Stimulated activated CD4-positive, alpha-beta T cell treated with anti-CD3 and anti-CD28 coated beads, Interleukin-15, amount 100 ng/mL, for 48 hours (primary cell): ENCODE measurements at places on chromosomes 1 and 21.

- DNase-seq: no peak
Measured at GRCh38 chr1:5901150-5901549, 91.1 kb downstream of the NPHP4 start.

GRCh38 chr1:77065693-77066342, 153.4 kb downstream of the PIGK start:
- no peak for DNase-seq

DNA sequence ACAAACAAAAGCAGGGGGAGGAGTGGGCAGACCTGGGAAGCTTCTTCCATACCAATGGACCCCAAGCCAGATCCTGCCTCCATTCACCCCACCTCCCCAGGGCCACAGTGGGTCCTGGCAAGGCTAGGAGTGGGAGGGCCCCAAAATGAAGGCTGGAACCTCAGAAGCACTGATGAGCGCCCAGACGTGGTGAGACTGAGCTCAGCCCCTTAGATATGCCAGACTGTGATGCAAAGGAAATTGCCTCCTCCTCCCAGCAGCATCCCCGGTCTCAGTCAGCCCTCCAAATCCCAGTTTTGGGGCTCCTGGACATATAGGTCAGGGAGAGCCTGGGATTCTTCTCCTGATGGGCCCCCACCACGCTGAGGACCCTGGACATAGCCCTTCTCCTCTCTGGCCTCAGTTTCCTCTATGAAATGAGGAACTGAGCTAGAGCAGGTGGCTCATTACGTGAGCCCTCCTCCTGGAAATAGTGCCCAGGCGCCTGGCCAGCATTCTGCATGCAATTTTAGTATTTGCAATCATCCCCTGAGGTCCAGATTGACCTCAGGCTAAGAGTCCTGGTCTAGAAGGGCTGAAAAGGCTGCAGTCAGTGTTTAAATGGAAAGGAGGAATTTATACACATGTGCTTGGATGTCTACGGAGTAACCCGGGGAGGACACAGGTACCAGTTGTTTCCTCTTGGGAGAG, 33.5 kb downstream of the RHBG start:
- no peak for DNase-seq

DNA sequence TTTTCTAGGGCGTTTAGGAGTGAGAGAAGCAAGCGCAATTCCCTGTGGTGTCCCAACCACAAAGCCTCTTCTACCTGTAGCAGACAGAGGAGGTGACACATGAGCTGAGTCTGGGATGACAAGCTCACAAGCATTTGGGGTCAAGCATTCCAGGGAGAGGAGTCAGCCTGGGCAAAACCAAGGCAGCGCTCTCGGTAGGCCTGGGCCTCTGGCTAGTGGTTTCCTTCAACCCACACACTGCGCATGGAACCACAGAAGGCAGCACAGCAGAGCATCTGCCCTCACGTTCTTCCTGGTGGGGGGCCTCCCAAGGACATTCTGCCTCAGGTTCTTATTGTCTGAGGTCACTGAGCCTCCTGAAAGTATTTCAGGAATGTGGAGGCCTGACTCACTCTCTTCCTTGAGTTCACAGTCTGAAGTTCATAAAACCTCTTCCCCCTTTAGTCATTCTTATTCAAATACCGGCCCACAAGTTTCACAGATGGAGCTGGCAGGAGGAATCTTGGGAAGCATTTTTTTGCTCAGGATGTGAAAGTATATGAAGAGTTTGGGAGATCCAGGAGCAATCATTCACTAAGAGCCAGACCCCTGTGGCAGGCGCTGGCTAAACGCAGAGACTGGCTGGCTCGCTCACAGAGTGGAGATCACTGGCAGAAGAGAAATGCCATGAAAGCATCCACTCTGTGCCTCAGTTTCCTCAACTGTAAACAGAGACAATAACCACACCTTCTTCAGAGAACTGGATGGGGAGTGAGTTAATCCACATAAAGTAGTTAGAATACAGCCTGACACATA, 26.8 kb downstream of the CCN1 start:
- no peak for DNase-seq

GRCh38 chr1:230788561-230789275, 41.5 kb downstream of the CAPN9 start:
- DNase-seq: no peak

DNA sequence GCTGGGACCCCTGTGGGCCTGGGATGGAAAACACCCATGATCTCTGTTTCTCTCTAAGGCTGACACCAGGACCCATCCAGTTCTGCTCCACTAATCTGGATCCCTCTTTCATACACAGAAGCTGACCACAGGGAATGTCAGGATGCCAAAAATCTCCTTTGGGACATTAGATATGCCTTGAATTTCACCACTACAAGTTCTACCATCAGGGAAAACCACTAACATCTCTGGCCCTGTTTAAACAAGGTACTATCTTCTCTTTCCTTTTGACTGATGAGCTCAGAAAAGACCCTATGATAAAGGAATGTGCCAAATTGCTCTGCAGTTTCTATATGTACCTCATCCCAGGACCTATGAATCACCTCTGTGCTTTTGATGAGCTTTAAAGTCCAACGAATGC, 10.2 kb upstream of the PLXNA2 start:
- DNase-seq: no peak

- DNase-seq: no peak
Measured at GRCh38 chr1:206510371-206510770, 3.0 kb downstream of the RASSF5 start.

DNA sequence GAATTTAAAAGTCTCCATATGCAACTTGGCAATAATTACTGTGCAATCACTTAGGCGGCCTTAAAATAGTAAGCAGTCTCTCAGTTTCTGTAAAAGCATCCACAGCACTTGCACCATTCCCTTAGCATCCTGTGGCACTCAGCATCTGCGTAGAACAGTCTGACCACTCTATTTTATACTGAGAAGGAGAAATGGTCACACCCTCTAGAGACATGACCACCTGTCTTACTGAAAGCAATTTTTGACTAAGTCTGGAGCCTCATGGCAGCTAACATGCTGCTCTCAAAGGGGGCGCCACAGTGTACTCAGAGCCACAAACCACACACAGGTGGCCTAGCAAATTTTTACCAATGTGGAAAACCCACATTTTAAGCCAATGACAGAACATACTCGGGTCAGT, 62.0 kb downstream of the KCNK1 start:
- no peak for DNase-seq

DNA sequence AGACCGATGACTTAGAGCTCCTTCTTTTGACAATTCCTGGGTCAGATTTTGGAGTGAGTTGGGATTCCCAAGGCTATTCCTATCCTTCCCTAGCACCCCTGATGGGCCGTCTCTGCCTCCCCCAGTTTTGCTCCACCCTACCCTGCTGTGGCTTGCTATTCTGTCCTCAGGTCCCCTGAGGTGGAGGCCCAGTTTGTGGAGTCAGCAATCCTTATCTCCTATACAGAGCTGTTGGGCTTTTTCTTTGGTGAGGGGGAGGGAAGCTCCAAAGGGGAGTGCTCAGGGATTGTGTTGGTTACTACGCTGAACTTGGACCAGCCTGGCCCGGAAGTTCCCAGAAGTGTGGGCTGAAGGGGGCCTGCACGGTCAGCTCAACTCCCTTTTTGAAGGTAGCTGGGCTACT, 7.6 kb downstream of the SESN2 start:
- DNase-seq: no peak

- no peak for DNase-seq
Measured at GRCh38 chr1:173946380-173946921, 29.3 kb upstream of the SERPINC1 start.

- no peak for DNase-seq
Measured at GRCh38 chr1:177054542-177054941, 110.0 kb downstream of the ASTN1 start.

DNA sequence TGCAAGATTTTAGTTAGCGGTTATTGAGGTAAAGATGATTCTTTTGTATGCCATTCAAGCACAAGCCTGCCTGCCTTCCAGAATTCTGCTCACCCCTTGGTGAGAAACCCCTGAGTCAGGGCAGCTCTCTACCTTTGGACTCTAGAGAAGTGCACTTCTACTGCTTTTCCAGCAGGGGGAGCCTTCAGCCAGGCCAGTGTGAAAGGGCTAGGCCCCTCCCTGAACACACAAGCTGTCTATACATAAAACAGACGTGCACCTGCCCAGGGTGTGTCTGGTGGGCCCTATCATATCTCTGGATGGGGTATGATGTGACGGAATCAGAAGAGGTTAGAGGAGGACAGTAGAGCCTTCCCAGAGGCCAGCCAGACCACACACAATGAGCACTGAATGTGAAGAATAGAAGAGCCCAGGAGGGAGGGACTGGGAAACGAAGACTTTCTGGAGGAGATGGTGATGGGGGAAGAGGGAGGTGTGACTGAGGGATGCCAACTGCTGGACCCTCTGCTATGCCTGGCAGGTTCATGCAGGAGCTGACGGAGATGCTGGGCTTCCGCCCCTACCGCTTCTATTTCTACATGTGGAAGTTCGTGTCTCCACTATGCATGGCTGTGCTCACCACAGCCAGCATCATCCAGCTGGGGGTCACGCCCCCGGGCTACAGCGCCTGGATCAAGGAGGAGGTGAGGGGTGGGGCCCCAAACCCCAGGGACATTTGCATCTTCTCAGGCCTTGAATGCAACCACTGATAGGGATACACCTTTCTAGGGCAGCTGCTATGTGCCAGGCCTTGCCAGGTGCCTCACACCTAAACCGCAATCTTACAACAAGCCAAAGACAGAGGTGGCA, 13.0 kb upstream of the KCNC4 start:
- peak; percentile 41 for DNase-seq

DNA sequence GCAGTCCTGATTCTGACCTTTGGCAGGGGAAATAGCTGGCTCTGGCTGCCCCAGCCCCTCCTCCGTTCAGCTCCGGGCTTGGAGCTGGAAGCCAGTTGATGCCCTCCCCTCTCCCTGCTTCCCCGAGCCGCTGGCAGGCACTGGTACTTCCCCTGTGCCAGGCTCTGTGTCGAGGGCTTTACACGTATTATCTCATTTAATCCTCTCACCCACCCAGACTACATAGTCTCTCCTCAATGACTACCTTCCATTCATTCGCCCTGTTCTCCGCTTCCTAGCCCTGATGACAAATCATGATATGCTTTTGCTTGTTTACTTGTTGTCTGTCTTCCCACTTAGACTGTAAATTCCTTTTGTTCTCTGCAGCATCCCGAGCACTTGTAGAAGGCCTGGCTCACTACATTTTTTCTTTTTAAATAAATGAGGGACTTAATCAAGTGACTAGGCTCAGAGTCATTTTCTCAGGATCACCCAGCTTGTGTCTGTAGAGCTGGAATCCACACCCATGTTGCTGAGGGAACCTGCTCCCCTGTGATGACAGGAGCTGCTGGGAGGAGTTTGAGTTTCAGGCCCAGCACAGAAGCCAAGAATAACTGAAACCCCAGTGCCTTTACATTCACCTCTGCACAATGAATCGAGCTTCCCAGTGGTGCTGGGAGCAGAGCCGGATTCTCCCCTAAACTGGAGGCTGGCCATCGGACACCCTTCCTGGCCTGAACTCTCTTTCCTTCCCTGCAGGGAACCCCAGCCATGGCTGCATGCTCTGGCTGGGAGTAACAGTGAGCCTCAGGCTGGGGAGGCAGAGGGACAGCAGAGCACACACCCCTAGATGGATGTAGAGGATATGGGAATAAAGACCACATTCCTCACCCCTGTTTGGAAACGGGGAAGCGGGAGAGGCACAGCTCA, 58.3 kb downstream of the UBIAD1 start:
- DNase-seq: no peak

- no peak for DNase-seq
Measured at GRCh38 chr1:16134066-16134801, 21.6 kb downstream of the EPHA2 start.

DNA sequence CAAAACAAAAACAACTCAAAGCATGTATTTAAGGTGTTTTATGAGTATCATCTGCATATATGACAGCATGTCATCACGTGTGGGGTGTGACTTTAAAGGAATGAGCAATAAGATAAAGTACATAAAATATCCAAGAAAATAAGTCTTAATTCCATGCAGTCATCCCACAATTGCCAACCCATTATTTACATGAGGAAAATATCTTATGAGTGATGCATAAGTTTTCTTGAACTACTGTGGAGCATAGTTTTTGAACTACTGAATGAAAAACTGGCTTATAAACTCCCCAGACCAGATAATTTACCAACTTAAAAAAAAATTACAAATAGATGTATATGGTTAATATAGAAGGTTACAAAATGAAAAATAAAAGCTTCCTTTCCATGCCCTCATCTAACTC, 29.7 kb upstream of the MTMR11 start:
- no peak for DNase-seq

- DNase-seq: no peak
Measured at GRCh38 chr1:150748878-150749719, 16.5 kb downstream of the CTSS start.

- DNase-seq: no peak
Measured at GRCh38 chr1:223429313-223429731, 36.1 kb downstream of the CCDC185 start.

DNA sequence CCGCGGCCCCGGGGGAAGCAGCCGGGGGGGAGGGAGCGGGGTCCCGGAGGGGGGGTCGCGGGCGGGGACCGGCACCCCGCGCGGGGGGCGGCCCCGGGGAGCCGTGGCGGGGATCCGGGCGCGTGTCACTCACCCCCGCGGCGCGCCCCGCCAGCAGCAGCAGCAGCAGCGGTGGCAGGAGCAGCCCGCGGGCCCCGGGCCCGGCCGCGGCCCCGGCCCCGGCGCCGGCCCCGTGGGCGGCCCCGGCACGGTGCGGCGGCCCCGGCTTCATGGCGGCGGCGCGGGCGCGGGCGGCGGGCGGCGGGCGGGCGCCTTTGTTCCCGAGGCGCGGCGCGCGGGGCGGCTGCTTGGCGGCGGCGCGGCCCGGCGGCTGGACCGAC, 252 bp downstream of the SDC3 start:
- no peak for DNase-seq

GRCh38 chr1:47585141-47585902, 147.5 kb downstream of the FOXD2 start:
- DNase-seq: no peak

GRCh38 chr1:32289256-32289655, 2.6 kb upstream of the HDAC1 start:
- DNase-seq: no peak

DNA sequence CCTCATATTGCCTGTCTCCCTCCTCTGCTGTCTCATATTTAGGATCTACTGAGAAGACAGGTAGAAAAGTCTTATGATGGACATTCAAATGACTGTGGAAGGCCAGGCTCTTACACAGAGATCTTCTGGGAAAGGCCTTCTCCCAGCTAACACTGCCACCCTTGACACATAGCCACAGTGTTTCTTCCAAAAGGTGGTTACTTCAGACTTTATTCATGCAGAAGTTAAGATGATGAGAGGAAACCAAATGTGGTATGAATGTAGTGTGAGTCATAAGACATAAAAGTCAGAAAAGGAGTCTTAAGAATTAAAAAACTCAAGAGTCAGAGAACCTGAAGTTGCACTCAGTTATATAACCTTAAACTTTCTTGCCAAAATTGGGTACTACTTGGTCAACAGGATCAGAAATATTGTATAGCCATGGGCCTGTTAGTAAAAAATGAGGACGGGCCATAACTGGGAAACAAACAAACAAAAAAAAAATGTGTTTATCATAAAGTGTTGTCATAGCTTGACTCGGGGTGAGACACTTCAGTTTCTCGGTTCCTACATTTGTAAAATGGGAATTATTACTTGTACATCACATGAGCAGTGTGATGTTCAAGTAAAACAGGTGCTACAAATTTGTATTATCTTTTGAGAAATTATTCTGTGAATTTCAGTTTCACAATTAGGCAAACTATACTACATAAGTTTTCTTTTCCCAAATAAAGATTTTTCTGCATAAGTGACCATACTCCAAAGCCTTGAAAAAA, 1.2 kb upstream of the DENND1B start:
- peak; percentile 14 for DNase-seq
